PC-9 (cell line): ENCODE measurements at places on chromosomes 1 and 21. TPM values are rescaled to one million over a fixed set of nuclear protein-coding genes. Genes with fewer than 3 reads are reported as not detected.

- no peak for DNase-seq
- H3K4me1 ChIP-seq = no peaks in the 10 kb centered on the region
- H3K4me3 ChIP-seq = no peak overlapping the region
- H3K36me3 ChIP-seq = no peaks in the 10 kb centered on the region
Observed at GRCh38 chr1:52502789-52503188, 50.1 kb downstream of the TUT4 start.

DNA sequence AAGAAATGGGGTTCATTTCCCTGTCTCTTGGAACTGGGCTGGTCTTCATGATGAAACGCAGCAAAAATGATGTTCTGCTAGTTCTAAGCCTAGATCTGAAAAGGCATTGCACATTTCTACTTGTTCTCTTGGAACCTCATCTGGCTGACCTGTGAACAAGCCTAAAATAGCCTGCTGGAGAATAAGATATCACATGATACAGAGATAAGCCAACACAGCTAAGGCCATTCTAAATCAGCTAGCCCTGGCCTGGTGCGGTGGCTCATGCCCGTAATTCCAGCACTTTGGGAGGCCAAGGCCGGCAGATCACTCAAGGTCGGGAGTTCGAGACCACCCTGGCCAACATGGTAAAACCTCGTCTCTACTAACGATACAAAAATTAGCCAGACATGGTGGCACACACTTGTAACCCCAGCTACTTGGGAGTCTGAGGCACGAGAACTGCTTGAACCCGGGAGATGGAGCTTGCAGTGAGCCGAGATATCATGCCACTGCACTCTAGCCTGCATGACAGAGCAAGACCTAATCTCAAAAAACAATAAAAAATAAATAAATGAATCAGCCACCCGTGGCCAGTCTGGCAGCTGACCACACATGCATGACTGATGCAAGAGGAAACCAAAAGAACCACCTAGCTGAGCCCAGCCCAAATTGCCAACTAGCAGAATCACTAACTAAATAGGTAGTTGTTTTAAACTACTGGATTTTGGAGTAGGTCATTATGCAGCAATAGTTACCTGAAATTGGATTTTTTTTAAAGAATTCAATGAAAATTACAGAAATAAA is 18.0 kb downstream of the CD244 start:
- no peak overlapping the region for H3K4me3 ChIP-seq
- H3K27ac ChIP-seq = no peak overlapping the region
- peaks cover 12% of the 10 kb centered on the region; the same call in 1 of the 2 replicates for H3K27me3 ChIP-seq
- H3K36me3 ChIP-seq = no peaks in the 10 kb centered on the region

DNA sequence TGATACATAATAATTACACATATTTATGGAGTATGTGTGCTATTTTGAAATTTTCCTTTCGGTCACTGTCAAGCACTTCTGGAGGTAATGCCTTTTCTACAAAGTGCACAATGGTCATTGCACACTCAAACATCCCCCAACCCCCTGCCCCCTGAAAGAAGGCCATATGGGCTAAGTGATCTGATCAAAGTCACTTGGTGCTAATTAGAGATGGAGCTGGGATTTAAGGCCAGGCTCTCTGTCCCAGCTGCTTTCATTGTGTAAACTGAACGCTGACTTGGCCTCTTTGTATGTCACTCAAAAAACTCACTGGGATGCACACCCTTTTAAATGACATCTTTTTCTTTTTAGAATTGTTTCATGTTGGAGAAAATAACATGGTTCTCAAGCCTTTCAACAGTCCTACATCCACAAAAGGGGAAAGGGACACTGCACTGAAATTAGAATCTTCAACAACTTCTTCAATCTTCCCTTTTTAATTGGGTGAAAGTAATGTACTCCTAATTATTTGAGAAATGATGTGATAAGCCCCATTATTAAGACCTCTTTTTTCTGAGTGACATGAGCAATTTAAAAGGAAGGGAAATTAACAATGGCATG is 149.2 kb downstream of the ST6GALNAC5 start:
- no peak overlapping the region for H3K27ac ChIP-seq
- H3K36me3 ChIP-seq = no peaks in the 10 kb centered on the region
- H3K27me3 ChIP-seq = no peaks in the 10 kb centered on the region
- no peak overlapping the region for H3K4me3 ChIP-seq

The ALX3 gene
- total RNA-seq = not detected in 2 replicates

The TMOD4 gene
- 1.2 TPM in 1 of 2 replicates, not detected in the other for total RNA-seq

The MINDY1 gene
- total RNA-seq = 15.6 and 17.6 TPM in 2 replicates

The TSPEAR gene
- total RNA-seq = not detected in 2 replicates

The OVAAL gene
- total RNA-seq = not detected in 2 replicates
